Dermis microvascular lymphatic vessel endothelial cell (primary cell): ENCODE measurements at places on chromosomes 12 and 14. TPM values are rescaled to one million over a fixed set of nuclear protein-coding genes. Genes with fewer than 3 reads are reported as not detected.

Gene GDF3
- 0.51 and 1.0 TPM in 2 replicates for total RNA-seq

Gene MGST1
- 9.7 and 19.4 TPM in 2 replicates for total RNA-seq

Gene RHEBL1
- 1.9 and 2.2 TPM in 2 replicates for total RNA-seq

Gene LRP10
- 35.2 and 65.7 TPM in 2 replicates for total RNA-seq

Gene NRL
- 1.4 and 1.8 TPM in 2 replicates for total RNA-seq

- DNase-seq: no peak
Observed at GRCh38 chr14:94465042-94465441, 11.0 kb downstream of the SERPINA9 start.

DNA sequence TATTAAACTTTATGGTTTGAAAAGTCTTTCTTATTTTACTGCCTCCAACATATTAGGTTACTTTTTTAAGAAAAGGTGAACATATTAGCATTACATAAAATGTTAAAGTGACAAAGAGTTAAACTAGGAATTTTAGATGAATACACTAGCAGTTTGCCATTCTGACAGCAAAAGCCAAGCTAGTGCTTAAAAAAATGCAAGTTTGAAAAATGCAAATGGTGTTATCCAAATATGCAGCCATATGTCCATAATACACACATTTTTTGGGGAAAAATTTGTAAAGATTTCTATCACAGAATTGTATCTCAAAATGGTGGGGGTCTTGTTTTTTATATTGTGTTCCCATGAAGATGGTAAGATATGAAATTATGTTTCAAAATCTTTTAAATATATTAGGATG is 466.1 kb downstream of the FOXG1 start:
- DNase-seq: no peak
